ENCODE measurements at places on chromosomes 13 and 19.

DNA sequence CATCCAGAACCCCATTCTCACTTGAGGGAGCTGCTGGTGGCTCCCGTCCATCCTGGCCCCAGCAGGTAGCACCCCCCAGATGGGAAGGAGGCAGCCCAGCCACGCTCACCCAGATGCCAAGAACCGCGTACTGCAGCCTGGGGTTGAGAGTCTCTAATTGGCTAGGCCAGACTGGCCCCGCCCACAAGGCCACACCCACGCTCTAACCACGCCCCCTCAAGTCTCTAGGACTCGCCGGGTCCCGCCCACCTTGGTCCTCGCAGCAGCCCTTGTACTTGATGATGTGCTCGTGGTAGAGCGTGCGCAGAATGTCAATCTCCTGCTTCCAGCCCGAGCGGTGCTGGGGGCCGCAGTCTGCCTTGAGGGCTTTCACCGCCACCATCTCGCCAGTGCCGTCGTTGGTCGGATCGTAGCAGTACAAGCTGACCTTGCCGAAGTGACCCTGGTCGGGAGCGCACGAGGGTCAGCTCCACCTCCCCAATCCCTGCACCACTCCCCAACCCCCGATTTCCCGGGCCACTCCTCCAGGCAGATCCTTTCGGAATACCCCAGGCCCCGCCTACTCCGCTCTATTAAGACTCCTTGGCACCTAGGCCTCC, 14.5 kb upstream of the ICAM3 start:
- no peak for DNase-seq

DNA sequence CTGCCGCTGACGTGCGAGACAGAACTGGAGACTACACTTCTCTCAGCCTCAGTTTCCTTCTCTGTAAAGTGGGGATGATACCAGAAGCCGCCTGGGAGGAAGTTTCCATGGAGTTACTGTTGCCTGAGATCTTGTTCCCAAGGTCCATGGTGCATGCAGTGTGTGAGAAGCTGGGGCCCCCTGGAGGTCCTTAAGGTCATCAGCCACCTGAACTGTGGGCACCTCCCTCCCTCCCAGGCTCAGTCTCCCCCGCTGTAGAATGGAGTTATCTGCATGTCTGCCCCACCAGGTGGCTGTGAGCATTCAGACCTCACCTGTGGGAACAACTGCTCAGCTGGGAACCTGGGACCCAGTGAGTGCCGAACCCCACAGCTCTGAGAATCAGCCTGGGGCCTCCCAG, 2.7 kb downstream of the CRX start:
- no peak for DNase-seq

GRCh38 chr13:109611912-109612691, 174.3 kb downstream of the IRS2 start:
- DNase-seq = no peak

DNA sequence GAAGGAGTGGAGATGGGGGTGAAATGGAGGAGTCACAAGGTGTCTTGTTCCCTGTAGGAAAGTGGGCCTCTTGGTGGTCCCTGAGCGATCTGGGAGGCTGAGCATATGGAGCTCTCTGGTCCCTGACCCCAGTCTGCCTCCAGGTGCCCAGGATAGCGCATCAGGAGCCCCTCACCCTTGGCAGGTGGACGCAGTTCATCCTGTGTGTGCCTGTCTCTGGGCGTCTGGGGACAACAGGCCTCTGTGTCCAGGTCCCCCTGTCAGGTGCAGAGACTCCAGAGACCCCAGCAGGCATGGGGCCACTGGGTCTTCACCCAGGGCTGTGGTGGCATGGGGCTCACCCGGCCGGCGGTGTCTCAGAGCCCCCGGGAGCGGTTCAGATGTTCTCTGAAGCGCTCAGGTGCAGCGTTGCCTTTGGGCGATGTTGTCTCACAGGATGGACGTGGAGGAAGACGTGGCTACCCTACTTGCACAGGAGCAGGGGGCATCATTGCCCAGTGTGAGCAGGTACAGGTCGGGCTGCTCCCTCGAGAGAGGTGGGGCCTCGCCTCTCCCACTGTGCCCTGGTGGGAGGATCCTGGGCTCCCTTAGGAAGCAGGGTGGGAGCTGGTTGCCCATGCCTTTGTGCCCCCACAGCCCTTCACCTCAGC, 58.1 kb upstream of the TPM4 start:
- DNase-seq = no peak

DNA sequence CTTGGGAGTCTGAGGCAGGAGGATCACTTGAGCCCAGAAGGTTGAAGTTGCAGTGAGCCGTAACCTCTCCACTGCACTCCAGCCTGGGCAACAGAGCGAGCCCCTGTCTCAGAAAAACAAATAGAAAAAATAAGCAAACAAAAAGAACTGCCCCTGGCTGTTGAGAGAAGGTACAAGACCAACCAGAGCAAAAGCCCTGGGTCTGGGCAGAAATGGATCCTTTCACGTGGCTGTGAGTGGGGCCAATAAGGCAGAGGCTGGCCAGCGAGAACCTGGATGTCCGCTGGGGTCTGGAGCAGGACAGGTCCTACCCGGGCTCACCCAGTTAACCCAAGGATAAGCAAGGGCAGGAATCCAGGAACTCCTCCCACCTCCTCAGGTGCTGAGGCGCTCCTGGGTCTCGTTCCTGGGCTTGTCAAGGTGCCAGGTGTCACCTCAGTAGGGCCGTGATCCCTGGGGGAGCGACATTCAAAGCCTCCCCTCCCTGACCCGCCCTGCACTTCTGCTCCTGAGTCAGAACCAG, 4.7 kb upstream of the SLC5A5 start:
- DNase-seq = no peak

GRCh38 chr13:50911081-50911631, 1.6 kb downstream of the RNASEH2B start:
- no peak for DNase-seq

GRCh38 chr19:48303866-48304265, 21.5 kb upstream of the EMP3 start:
- DNase-seq = no peak

GRCh38 chr13:31898378-31899071, 133.0 kb upstream of the FRY start:
- DNase-seq = no peak

DNA sequence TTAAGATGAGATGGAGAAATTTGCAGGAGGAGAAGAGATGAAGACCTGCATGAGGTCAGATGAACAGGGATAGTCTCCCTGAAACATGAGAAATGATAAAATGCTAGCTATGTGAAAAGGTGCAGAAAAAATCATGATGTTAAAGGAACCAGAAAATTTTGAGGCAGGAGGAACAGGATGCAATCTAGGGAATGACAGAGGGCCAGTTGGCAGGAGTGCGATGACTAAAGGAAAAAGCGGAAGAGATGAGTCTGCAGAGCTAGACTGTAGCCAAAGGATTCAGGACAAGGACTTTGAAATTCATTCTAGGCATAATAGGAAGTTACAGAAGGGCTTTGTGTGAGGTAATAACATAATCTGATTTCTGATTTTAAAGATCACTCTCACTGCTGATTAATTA, 77.9 kb downstream of the TRPC4 start:
- no peak for DNase-seq

- DNase-seq = no peak
These were observed 694 bp upstream of the ZIC5 start for GRCh38 chr13:99972190-99972731.
